ENCODE measurements at places on chromosomes 2 and 18. TPM values are rescaled to one million over a fixed set of nuclear protein-coding genes. Genes with fewer than 3 reads are reported as not detected.

FOXD4L1 gene
- not detected for total RNA-seq

CYS1 gene
- 9.1 TPM for total RNA-seq

PPP1CB gene
- total RNA-seq = 463 TPM

TBR1 gene
- not detected for total RNA-seq

CD8B2 gene
- not detected for total RNA-seq

DNA sequence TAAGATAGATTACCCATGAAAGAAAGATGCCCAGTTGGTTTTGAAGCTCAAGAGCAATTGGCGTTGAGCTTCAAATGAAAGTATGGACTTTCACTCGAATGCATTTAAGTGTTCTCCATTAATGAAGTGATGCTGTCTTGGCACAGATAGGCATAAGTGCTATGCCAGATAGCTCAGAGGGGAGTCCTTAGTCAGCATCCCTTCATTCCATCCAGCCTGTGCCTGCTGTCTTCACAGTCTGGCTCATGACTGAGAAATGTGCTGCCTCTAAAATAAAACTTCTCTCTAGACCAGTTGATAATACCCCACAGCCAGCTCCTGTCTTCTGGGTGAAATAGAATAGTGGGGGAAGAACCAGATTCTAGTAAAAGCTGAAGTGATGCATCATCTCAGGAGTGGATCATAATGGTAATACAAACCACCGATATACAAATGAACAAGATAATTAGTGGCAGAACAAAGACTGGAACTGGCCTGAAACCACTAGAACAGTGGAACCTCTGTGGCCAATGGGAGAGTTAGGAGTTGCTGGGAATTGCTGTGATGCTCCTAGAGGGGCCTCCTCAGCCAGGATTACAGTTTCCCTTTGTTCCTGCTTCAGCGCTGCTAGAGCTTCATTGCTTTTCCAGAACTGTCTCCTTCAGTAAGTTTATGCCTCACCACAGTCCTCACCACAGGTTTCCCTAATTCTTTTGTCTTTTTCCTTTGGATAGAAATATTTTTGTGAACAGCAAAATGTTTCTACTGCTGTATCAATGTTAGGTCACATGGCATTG lies 359.3 kb downstream of the KIAA1328 start:
- DNase-seq = no peak

GRCh38 chr2:160408173-160408958 lies 85.2 kb downstream of the RBMS1 start:
- no peak for DNase-seq

DNA sequence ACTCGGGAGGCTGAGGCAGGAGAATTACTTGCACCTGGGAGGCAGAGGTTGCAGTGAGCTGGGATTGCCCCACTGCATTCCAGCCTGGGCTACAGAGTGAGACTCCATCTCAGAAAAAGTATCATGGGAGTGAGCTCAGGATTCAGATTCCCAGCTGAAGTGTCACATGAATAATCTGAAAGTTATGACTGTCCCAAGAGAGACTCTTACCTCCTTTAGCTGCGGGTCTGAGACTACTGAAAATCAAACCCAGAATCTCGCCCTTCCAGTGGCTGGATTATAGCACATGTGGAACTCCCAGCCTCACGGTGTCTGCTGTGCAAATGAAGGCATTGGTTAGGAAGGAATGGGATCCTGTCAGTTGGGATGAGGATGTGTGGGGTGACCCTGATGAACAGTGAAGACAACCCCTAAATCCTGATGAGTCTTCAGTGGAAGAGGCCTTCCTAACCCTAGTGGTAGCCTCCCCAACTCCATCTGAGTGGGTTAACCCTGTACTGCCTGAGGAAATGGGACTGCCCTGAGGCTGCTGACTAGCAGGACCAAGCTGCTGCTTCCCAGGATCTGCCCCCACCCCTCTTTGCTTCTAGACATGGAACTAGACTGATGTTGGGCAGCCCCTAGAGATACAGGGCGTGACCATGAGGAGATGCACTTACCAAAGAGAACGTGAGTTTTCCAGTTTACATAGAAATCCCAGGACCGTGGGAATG lies 16.5 kb downstream of the BOK start:
- no peak for DNase-seq

GRCh38 chr2:69020496-69021426 lies 7.8 kb downstream of the ANTXR1 start:
- DNase-seq = no peak

GRCh38 chr2:173772205-173772604 lies 193.0 kb downstream of the SP3 start:
- no peak for DNase-seq

GRCh38 chr18:50203801-50204604 lies 9.1 kb upstream of the MYO5B start:
- DNase-seq = no peak

- no peak for DNase-seq
Measured at GRCh38 chr2:217337771-217338170, 477.9 kb upstream of the TNP1 start.

DNA sequence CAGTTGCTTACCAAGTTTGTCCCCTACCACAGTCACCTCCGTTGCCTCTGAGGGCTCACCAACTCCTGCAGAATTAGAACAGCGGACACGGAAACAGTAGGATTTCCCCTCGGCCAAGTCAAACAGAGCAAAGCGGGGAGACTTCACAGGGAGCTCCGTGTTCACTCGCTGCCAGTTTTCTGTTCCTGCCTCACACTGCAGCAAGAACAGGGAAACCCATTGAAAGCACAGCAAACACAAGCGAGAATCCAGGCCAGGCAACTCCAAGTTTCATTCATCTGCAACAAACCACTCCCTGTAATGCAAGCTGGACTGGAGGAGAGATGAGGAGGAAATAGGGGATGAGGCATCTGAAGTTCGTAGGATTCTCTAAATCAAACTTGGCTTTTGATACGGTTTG lies 84.2 kb downstream of the MYOM1 start:
- no peak for DNase-seq

DNA sequence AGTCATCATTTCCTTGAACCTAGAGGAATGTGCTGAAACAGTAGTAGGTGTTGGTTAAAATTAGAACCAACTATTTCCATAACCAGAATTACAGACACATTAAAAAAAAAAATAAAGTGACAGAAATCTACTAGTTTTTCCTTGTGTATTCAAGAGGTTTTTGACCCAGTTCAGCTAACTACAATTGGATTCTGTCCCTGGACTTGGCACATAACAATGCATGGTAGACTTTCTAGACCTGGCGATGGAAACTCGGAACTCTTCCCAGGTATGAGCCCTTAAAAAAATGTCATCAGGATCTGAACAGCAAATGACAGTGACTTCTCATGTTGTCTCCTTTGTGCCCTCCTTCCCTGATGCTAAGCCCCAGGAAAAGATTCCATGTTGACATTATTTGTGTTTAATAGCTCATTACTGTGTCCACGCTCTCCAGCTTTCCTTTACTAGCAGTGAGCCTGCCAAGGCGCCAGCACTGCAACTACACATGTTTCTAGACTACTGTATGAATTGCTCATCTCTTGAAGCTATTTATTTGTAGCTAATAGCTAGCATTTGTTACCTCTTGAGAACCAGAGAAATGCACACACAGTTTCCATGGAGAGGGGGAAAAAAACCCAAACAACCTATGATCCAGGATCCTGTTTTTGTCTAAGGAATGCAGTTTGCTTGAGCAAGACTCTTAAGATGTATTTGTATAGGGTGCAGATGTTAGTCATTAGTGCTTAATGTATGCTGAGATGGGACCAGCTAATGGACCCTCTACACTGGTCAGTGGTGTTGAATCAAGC lies 148.5 kb downstream of the FMNL2 start:
- DNase-seq = no peak

- no peak for DNase-seq
Measured at GRCh38 chr2:190707726-190708125, 58.8 kb downstream of the NAB1 start.

- DNase-seq = no peak
Measured at GRCh38 chr2:238731961-238732360, 115.9 kb upstream of the TWIST2 start.

- no peak for DNase-seq
Measured at GRCh38 chr2:1891971-1892486, 147.7 kb upstream of the PXDN start.

DNA sequence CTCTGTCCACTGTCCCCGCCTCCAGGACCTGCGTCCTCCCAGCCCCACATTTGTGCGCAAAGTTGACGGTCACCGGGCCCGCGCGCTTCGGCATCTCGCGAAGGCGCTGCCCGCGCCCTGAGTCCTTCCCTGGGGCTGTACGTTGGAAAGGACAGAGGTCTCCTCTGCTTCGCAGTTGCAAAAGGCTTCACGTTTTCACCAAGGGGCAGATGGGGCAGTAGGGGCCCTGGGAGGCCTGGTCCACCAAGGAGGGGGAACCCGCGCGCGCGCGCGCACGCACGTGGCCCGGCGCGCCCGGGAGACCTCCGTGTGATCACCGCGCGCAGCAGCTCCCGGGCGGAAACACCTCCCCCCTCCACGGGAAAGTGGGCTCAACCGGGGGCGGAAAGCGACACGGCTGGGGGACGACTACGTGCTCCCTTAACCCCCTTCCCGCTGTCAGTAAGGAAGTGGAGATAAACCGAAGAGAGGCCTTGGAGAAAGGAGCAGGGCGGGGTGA lies 21.9 kb downstream of the TEX44 start:
- DNase-seq = peak; percentile 67

- no peak for DNase-seq
Measured at GRCh38 chr2:164504253-164504652, 117.0 kb downstream of the GRB14 start.

- no peak for DNase-seq
Measured at GRCh38 chr2:69957965-69958364, 3.5 kb downstream of the ASPRV1 start.

- no peak for DNase-seq
Measured at GRCh38 chr2:160510617-160511016, 17.0 kb upstream of the RBMS1 start.

GRCh38 chr2:111884592-111884964 lies 585 bp upstream of the ANAPC1 start:
- DNase-seq = no peak

DNA sequence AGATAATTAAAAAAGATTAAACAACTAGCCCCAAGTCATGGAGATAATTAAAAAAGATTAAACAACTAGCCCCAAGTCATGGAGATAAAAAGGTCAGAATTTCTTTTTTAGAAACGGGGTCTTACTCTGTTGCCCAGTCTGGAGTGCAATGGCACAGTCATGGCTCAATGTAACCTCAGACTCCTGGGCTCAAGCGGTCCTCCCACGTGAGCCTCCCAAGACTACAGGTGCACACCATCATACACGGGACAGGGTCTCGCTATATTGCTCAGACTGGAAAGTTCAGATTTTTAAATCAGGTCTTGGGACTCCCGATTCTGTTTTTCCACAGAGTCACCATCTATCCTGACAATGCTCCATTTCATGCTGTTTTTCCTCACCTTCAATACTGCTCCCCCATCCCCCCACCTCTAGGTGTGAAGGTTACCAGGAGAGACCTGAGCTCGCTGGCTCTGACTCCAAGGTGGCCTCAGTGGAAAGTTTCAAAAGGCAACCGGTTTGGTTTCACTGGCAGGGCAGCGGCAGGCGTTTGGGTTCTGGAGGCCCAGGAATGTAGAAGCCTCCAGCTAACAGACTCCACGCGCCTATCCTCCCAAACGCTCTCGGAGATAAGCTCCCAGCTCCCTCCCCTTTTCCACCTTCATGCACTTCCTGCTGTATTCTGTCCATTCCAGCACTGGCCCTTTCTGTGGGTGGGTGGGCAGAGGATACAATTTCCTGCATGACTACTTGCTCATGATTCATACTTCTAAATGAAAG lies 2.9 kb upstream of the SEMA4C start:
- DNase-seq = no peak

DNA sequence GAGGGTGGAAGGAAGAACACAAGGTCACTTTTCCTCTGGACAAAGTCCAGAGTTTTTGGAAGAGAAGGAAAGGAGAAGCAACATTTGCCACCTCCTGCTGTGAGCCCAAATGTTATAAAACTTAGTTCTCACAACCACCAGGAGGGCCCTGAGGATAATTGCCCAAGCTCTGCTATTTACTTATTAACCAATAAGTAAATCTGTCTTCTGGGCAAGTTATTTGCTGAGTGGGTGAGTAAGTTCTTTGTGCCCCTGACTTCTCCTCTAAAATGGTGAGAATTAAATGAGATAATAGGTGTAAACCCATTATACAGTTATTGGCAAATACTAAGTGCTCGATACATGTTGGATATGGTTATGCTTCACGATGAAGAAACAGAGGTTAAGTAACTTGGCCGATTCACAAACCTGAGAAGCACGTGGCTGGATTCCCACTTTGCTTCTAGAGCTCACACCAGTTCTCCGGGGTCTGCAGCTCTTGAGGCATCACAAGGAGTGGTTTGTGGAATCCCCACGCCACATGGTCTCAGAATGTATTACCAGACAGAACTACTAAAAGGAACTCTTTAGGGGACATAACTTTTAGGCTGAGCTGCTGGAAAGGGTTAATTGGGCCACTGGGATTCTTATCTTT lies 164.1 kb downstream of the MYCN start:
- no peak for DNase-seq

DNA sequence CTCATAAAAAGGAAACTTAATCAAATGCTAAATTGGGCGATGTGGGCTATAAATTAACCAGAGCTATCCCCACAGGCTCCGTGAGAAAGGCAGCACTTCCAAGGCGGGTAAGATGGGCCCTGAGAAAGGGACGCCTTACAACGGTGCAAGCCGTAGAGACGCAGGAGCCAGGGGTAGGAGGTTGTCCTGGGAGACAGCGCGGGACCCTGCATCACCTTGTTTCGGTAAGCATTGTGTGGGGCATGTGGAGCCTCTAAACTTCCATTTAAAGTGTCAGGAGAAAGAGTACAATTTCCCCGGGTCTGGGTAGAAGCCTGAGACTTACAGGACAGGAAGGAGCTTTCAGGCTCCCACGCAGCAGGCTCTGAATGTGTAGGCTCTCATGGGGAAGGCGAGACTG lies 1.2 kb upstream of the PER2 start:
- no peak for DNase-seq

DNA sequence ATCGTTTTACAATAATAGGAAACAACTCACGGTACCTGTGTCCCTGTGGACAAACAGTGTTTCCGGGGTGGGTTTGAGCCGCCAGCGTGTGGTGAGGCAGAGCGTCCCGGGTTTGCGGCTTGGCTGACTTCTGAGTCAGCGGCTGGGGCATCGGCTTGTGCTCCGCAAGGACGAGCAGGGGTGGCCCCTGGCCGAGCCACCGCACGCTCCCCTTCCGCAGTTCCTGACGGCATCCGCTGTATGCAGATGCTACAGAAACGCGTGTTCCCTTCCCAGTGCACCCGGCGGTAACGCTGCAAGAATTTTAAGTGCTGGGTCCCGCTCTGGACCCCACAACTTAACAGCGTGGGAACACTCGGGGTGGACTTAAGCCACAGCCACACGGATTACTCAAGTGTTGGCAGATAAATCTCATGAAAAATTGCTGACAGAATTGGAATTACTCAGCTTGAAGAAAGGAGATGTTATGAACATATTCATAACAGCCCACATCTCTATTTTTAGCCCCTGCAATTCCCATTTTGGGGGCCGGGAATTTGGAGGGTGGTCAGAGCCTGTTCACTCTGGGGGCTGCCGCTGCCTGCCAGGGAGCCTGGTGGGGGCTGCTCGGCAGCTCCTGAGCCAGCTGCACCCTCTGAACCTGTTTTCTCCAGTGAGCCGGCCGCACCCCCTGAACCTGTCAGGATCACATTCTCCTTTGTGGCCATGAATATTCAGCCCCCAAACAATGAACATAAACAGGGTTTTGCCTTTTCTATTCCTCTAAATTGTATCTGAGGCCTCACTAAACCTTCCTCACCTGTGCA lies 12.6 kb upstream of the KCNG2 start:
- no peak for DNase-seq

- DNase-seq = no peak
Measured at GRCh38 chr2:88400037-88400767, 52.3 kb downstream of the FOXI3 start.

All from heart left ventricle (tissue), 16 donors.